ENCODE measurements at places on chromosomes 1 and 21.

- DNase-seq: no peak
Observed at GRCh38 chr1:93005252-93005598, 44.0 kb upstream of the DIPK1A start.

DNA sequence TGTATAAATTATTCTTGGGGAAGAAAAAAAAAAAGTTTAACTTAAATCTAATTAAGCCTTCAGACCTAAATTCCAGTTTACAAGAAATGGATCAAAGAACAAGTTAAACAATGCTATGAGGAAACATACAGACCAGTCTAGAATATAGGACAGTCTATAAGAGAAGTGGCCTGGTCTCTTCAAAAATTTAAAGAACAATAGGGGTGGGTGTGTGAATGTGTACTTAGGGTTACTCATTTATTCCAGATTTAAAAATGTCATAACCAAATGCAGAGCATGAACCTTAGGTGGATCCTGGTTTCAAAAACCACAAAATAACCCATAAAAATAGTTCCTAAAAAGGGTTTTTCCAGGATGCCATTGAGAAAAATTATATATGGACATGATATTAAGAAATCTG, 21.8 kb upstream of the SYNJ1 start:
- DNase-seq: no peak

- no peak for DNase-seq
Observed at GRCh38 chr21:46098303-46099141, 610 bp downstream of the COL6A2 start.

DNA sequence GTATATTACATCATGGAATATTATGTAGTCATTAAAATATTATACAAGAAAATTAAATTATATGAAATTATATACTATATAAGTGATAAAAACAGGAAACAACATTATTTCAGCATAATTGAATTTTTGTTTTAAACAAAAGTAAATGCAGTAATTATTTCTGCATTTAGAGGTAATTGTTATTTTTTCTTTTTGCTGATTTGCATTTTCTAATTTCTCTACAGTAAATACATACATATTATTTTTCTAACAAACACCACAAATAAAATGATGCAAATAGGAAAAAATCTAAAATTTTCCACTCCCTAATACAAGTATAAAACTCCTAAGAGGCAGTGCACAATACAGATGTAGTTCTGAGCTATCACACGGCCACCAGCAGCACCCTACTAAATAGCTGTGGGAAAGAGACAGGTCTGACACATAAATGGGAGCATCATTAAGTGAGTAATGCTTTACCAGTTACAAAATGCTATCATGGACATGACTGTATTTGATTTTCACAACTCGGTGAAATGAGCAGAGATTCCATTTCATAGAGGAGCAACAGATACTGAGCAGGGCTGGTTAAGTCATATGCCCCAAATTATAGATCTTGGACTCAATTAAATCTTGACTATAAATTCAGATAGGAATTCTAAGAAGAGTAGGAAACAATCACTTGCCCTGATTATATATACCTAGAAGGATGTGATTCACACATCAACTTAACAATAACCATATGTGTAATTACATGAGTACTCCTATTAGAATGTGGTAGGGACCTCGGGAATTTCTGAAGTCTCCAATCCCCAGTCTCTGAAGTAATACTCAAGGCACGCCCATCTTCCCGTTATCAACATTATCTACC, 49.0 kb downstream of the NRIP1 start:
- peak; percentile 86 for DNase-seq

DNA sequence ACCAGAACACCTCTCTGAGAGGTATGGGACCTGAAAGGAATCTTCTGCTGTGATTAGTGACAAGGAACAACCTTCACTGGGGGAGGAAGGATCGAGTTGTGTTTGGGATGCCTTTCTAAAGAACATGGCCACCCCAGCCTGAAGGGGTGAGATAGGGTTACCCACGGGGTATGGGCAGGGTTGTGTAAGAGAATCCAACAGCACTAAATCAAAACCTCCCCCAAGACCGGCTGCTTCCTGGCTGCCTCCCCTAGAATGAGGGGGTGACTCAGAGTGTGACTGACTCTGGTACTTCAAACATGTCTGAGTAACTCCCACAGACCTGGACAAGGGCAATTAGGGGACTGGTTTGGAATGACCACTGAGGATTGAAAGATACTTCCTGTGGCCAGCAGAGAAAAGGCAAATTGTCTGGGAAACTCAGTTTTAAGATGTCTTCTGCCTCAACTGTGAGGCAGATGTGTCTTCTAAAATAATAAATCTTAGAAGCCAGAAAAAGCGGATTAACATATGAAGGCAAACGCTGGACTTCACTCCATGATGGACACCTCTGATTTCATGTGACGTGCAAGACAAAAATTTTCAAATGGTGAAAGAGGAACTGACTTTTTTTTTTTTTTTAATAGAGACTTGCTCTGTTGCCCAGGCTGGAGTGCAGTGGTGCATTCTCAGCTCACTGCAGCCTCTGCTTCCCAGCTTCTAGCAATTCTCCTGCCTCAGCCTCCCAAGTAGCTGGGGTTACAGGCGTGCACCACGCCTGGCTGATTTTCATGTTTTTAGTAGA, 6.7 kb upstream of the PTPN14 start:
- DNase-seq: peak; percentile 97

DNA sequence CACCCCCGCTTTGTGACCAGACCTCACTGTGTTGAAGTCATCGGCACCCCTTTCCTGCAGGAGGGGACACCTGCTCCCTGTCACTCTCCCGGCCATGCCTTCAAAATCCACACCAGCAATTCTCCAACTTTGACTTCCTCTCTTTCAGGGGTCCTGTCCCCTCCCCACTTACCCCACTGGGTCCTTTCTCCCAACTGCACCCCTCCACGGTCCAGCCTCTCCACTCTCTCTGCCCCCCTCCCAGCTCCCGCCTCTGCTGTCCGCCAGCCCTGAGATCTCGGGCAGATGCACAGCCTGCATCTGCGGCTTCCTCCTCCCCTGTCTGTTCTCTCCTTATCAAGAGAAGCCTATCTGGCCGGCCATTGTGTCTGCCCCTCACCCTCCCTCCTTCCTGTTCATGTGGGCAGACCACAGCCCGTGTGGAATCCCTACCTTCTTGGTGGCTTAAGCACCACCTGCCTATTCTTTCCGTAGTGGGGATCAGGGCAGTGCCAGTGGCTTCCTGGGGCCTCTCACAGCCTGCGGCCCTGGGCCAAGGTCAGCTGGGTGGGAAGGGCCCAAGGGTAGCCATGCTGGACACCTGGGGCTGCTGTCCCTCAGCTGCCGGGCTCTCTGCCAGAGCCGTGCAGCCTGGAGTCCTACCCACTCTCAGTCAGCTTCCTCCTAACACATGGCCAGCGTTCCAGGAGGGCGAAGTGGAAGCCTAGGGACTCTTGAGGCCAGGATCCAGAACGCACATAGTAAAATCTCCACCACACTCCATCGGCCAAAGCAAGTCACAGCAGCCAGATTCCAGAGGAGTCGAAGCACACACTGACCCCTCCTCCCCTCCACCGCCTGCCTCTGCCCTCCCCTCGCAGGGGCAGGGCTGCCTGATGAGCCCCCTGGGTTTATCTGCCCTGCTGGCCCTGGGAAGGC, 5.1 kb upstream of the HES4 start:
- DNase-seq: peak; percentile 51

- no peak for DNase-seq
Observed at GRCh38 chr1:205275916-205276688, 45.4 kb downstream of the NUAK2 start.

DNA sequence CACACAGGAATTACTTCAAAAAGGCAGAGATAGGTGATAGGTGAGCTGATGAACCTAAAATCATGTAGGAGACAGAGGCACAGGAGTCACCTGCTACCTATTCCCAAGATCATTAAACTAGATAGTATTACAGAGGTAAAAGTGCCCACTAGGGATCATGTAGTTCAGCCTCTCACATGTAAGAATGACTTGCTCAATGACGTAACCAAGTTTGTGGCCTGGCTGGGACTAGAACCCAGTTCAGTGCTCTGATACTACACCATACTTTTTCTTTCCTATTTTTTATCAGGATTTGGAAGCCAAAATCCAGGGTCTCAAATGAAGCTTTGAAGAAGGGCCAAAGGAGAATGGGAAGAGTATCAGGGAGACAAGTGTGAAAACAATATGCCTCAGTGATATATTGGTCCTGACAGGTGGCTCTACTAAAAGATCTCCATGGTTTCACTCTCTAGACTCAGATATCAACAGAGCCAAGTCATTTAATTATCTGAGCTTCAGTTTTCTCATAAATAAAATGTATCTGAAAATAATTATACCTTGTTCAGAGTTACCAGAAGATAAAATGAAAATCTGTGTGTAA, 87.3 kb upstream of the SLFNL1 start:
- DNase-seq: peak; percentile 69

GRCh38 chr1:219959540-219960203, 31.3 kb upstream of the SLC30A10 start:
- DNase-seq: no peak

DNA sequence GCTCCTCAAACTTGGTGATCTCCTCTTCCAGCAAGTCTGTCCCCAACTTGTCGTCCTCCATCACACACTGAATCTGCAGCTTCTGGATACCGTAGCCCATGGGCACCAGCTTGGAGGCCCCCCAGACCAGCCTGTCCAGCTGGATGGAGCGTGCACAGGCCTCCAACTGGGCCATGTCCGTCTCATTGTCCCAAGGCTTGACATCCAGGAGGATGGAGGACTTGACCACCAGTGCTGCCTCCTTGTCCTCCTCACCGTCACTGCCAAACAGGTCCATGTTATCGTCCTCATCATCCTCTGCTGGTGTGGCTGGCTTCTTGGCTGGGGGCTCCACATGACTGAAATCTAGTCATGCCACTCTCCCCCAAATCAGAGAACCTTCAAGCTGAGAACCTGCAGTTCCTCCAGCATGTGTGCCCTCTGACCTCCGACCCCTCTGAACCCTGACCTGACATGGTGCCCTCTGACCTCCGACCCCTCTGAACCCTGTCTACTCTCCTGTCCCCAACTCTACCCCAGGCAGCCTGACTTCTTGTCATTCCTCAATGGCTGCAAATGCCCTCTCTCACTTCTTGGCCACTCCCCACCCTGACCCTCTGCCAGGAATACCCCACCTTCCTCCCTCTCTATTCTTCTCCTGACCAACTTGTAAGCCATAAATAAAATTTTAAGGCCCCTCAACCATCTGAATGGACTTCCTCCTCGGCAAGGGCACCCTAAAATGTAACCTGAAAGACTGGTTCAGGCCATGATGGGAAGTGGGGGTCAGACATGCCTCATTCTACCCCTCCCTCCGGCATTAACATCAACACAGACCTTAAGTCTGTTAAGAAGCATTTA, 275.7 kb upstream of the C1orf174 start:
- no peak for DNase-seq

GRCh38 chr1:244350027-244350426, 101.7 kb downstream of the ADSS2 start:
- DNase-seq: no peak

Measured in amniotic epithelial cell (primary cell).